Activated gamma-delta T cell treated with anti-CD3 and anti-CD28 coated beads, Interleukin-2, amount 50 U/mL, for 16 hours (primary cell): ENCODE measurements at places on chromosomes 2 and 18.

DNA sequence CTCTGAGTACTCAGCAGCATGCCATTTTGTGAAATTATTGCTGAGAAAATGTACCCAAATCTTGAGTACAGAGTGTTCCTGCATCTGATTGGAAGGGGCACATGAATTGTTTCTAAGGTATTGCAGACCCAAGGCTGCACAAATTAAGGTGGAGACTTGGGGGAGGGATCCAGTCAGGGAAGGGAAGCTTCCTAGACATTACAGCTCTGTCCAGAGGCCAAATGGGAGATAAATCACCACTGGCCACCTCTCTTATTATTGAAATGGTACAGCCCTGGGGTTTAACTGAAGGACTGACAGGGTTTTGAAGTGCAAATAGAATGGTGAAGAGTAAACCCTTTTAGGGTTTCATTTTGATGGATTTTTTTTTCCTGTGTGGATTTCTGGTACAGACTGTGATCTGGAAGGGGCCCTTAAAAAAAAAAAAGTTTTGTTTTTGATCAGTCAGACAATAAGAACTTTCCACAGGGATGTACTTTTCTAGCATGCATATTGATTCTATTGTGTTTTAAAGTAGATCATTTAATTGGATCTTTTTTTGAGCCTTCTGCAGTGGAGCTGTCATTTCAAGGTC is 119.4 kb downstream of the GREB1L start:
- DNase-seq, result no peak

DNA sequence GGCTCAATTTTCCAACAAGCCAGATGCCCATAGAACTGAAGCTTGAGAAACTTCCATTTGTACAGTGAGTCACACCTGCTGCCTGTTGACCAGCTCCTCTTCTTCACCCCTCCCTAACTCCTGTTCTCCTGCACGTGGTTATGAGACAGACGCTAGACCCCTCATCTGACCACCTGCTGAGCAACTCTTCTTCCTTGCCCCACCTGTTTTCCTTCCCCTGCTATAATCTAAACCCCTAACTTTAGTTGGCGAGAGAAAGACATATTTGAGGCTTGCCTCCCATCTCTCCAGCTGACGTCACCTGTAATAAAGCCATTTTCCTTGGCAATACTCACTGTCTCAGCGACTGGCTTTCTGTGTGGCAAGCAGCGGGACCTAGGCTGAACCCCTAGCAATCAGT is 22.3 kb upstream of the ITM2C start:
- DNase-seq, result no peak

GRCh38 chr2:221485503-221485870 is 86.6 kb downstream of the EPHA4 start:
- no peak for DNase-seq

- DNase-seq, result no peak
These were observed at the start of gene SIGLEC15 for GRCh38 chr18:45825258-45826044. Gene SIGLEC15, plus strand, starts transcription at chr18:45825675. Its CDS starts 54 bp downstream, at chr18:45825729.

DNA sequence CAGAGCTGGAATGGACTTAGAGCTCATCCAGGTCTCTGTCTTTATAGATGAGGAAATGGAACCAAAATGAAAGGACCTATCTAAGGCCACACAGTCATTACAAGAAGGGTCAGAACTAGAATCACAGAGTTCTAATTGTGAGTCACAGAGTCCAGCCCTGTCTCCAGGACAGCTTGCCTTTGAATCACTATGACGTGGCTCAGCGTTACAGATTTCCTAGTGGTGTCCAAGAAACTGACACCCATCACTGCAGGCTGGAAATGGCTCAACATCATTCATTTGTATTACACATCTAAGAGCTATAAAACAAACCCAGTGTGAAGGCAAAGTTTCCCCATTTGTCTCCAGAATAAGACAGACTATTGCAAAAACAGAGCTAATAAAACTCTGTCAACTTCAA is 164.3 kb upstream of the SIX2 start:
- no peak for DNase-seq

DNA sequence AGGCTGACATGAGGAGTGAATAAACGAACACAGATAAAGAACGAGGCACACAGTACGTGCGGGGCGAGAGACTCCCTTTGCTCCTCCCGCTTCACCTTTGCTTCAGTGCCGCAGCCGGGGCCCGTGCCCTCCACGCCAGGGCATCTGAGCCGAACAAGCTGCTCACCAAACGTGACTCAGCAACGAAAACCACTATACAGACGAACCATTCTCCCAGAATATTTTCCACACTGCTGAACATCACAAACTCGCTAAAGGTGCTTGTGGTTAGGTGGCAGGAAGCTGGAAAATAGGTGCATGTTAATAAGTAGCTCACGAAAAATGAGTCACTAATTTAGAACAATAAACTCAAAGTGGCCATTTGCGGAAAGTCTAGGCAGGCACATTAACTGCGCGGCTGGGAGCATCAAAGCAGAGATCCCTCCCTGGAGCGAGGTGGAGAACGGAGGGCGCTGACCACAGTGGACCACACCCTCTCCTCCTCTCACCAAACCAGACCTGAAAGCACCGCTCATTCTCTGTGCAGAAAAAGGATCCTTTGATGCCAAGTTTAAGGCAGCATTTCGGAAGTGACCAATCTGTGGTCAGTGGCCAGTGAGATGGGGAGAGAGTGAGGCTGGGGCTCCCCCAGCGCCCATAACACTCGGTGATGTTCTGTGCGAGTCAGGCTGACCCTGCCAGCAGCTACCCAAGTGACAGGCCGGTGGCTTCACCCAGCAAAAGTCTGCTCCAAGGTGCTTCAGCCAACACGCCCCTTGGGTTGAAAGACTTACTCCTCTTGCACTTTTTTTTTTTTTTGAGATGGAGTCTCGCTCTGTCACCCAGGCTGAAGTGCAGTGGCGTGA is 153.2 kb downstream of the HDAC4 start:
- no peak for DNase-seq

GRCh38 chr2:86023366-86023712 is 82.3 kb downstream of the POLR1A start:
- DNase-seq, result no peak

DNA sequence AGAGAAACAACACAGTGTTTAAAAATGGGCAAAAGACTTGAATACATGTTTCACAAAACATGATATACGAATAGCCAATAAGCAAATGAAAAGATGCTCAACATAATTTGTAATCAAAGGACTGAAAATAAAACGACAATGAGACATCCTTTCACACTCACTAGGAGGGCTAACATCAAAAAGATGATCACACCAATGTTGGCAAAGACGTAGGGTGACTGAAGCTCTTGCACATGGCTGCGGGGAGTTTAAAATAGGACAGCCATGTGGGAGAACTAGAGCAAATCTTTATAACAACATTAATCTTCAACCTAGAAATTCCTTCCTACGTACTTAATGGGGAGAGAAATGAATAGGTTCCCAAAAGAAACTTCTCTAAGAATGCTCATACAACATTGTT is 19.2 kb upstream of the SEH1L start:
- DNase-seq, result no peak

DNA sequence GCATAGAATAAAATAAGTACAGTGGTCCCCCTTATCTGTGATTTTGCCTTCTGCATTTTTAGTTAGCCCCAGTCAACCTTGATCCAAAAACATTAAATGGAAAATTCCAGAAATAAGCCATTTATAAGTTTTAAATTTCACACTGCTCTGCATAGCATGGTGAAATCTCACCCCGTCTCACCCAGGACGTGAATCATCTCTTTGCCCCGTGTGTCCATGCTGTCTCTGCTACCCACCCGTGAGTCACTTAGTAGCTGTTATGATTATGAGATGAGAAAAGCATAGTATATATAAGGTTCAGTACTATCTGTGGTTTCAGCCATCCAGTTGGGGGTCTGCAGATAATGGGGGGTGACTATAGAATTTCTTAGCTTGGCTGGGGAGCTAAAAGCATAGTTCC is 67.3 kb downstream of the RHBDD1 start:
- DNase-seq, result no peak

- no peak for DNase-seq
These were observed 4.6 kb upstream of the UGT1A5 start for GRCh38 chr2:233707940-233708644.

DNA sequence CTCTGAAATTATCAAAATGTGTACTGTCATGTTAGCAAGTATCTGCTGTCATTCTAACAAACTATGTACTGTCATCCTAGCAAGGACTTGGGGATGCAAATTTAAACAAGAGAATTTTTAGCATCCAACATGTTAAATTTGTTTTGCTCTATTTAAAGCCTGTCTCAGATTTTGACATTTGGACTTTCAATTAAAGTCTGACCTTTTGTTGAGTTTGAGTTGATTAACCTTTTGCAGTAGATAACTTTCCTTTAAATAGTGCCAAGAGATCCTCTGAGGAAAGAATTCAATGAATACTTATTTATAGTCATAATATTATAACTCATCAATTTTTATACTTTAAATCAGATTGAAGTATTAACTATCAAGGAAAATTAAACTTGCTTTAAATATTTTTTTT is 80.2 kb downstream of the TDRD15 start:
- DNase-seq, result no peak

- DNase-seq, result no peak
These were observed 112.0 kb downstream of the PPP1R1C start for GRCh38 chr2:182097571-182098164.

DNA sequence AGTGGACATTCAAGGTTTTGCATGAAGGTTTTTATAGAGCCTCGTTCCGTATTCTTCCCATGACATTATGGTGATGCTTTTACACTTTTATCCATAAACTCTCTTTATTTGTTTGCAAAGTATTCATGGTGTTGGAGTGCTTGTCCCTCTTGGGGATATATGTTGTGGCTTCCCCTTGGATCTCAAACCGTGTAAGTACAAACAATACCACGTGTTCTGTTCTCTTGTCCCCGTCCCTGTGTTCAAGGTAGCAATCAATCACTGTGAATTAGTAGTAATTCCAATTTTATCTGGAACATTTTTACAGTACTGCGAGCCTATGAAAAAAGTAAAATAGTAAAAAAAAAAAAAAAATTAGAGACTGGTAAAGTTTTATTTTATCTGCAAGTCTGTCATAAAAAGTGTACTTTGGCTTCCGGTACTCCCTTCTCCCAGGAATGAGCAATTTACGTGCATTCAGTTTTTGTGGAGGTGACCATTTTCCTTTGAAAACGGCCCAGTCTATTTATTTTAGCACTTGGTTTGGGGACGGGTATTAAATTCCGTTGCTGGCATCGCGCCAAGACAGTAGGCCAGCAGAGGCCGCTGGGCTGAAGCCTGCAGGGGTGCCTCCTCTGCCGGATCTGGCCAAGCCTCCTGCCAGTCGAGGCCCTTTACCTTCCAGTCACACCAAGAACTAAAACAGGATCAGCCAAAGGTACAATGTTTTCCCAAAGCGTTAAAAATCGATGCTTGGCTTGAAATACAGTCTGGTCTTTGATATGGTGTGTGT is 175.7 kb downstream of the SOCS6 start:
- no peak for DNase-seq

- peak; percentile 39 for DNase-seq
These were observed 19.6 kb downstream of the UGP2 start for GRCh38 chr2:63861220-63861822.

GRCh38 chr18:44973282-44973681 is 292.6 kb downstream of the SETBP1 start:
- DNase-seq, result no peak

GRCh38 chr2:5319493-5319892 is 372.7 kb upstream of the SOX11 start:
- no peak for DNase-seq

DNA sequence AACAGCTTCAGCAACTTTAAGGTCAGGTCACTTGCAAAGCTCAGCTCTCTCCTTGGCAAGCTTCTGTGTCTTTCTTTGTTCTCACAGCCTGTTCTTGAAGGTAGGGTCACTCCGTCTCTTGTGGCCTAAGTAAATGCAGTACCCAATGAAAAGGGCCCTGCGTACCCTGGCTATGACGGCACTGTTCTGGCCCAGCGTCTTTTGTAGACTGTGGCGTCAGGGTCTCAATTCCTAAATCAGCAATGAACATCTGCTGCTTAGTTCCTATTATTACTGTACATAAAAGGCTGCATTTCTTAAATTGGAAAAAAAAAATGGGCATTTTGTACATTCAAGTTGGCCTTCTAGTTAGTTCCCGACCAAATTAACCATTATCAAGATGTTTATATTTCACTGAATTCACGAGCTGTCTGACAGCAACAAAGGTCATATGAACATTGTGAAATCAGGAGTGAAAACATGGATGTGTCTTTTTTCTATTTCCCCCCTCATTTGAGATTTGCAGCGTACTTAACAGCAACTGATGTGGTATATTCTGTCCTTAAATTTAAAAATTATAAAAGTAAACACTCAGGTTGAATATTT is 17.0 kb upstream of the MTCL1 start:
- no peak for DNase-seq

DNA sequence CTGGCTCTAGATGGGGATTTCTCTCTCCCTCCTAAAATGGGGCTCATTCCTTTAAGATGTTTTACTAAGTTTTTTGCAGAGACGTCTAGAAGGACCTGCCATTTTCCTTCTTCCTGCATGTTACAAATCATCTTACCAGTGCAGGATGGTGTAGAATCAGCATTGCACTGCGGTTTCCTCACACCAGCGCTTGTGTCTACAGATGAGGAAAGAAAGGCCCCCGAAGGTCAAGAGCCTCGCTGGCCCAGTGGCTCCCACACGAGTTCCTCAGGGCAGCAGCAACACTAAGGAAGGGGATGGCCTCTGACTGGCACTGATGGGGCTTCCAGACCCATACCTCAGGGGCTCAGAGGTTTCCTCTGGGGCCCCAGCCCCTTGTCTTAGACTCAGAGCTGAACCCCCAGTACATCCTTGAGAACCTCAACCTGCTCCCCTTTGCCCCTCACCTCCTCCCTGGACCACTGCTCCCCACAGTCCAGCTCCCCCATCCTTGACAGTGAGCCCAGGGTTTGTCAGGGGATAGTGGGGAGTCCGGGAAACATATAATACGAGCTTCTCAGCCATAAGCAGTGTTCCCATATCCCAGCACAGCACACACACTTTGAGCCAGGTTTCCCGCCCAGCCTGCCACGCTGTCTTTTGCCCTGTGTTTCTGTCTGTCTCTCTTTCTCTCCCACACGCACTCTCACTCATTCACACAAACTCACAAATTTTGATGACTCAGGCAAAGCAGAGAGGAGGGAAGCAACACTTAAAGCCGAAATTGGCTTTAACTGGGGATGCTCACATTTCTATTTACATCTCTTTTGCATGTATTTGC is 29.4 kb downstream of the ZFP36L2 start:
- no peak for DNase-seq

GRCh38 chr2:164069540-164069939 is 333.7 kb upstream of the FIGN start:
- DNase-seq, result no peak

GRCh38 chr18:808086-808485 is 4.0 kb downstream of the YES1 start:
- no peak for DNase-seq

GRCh38 chr2:219280651-219281050 is 1.5 kb downstream of the DNAJB2 start:
- no peak for DNase-seq
